ENCODE measurements at places on chromosomes 7 and 10.

GRCh38 chr7:72268796-72269195 lies 143.3 kb downstream of the CALN1 start:
- ATAC-seq = no peak

DNA sequence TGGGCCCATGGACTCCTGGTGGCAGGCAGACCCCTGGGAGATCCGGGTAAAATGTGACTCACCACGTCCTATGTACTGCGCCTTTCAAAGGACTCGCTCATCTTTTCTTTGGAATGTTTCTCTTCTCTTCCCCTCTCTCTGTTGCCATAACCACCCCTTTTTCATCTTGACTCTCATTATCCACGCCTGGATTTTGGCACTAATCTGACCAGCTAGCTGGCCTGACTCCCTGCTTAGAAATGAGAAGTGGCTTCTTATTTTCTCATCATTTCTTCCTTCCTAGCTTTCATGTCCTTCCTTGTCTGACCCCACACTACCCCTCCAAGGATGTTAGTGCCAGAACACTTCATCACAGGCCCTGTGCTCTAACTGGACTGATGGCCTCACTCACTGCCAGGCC lies 98.0 kb upstream of the FAM171A1 start:
- no peak for ATAC-seq

DNA sequence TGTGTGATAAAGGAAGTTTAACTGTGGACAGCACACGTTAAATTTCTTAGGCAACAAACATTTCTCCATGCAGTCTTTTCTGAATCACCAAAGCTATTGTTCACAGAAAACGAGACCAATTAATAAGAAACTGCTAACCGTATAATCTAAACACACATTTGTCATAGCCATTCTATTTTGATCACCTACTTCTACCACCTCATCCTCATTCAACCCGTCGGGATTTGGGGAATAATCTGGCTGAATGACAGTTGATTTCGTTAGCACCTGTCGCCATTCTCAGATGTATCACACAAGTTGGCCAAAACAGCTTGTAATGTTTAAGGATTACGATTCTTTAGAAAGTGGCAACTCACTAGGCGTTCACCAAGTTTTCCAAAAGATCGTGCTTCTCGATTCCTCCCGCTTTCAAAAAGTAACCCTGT lies 1.2 kb downstream of the EZH2 start:
- ATAC-seq = no peak

- no peak for ATAC-seq
Measured at GRCh38 chr10:51257511-51258248, 183.4 kb downstream of the PRKG1 start.

- peak; percentile 65 for ATAC-seq
Measured at GRCh38 chr7:66921396-66921917, 432 bp downstream of the TMEM248 start.

GRCh38 chr7:129902788-129903422 lies 49.9 kb downstream of the UBE2H start:
- no peak for ATAC-seq

GRCh38 chr10:17007418-17007770 lies 122.2 kb downstream of the CUBN start:
- no peak for ATAC-seq

Measured in stimulated activated memory B cell treated with anti-CD40 and anti-IgM and Interleukin-4, amounts not matched to agents 10 μg/mL and 1 μg/mL and 100 μg/mL, for 72 hours (primary cell).